ENCODE measurements at places on chromosomes 2 and 18. TPM values are rescaled to one million over a fixed set of nuclear protein-coding genes. Genes with fewer than 3 reads are reported as not detected.
A peak's percentile ranks its signal among the peaks of the same experiment; 100 is the strongest.

GPR55 gene
- polyA plus RNA-seq: 0.01 TPM

CHRNA1 gene
- 123 TPM for polyA plus RNA-seq

ALPG gene
- polyA plus RNA-seq: not detected

PCARE gene
- 0.48 TPM for polyA plus RNA-seq

GBX2 gene
- polyA plus RNA-seq: not detected

CBLN2 gene
- not detected for polyA plus RNA-seq

TBR1 gene
- polyA plus RNA-seq: 0.12 TPM

COL4A4 gene
- 2.3 TPM for polyA plus RNA-seq

XDH gene
- polyA plus RNA-seq: 0.05 TPM

BCL2 gene
- polyA plus RNA-seq: 8.3 TPM

MSH6 gene
- 11.0 TPM for polyA plus RNA-seq

DNA sequence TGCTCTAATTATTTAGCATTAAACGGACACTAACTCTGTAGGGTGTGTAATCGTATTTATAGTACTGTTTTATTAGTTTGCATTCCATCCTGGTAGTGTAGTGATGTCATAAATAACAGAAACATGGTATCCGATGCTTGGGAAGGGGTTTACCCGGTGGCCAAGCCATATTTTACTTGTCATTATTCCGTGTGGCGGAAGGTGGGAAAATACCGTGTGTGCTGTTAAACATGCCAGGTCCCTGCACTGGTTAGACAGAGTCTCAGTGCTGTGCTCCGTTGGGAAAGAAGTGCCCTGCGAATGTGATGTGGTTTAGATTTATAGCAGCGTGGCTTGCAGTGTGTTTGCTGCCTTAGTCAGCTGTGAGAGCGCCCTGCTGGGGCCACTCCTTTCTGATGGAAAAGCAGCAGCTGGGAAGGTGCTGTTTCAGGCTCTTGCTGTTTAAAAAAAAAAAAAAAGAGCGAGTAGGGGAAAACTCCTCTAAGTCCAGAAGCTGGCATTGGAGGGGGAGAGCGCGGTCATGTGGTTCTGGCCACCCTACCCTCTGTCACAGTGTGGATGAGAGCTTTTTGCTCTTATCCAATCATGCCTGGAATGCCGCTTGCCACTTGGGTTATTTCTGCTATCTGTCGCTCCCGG lies 211.0 kb downstream of the NEDD4L start:
- DNase-seq: peak; percentile 56

DNA sequence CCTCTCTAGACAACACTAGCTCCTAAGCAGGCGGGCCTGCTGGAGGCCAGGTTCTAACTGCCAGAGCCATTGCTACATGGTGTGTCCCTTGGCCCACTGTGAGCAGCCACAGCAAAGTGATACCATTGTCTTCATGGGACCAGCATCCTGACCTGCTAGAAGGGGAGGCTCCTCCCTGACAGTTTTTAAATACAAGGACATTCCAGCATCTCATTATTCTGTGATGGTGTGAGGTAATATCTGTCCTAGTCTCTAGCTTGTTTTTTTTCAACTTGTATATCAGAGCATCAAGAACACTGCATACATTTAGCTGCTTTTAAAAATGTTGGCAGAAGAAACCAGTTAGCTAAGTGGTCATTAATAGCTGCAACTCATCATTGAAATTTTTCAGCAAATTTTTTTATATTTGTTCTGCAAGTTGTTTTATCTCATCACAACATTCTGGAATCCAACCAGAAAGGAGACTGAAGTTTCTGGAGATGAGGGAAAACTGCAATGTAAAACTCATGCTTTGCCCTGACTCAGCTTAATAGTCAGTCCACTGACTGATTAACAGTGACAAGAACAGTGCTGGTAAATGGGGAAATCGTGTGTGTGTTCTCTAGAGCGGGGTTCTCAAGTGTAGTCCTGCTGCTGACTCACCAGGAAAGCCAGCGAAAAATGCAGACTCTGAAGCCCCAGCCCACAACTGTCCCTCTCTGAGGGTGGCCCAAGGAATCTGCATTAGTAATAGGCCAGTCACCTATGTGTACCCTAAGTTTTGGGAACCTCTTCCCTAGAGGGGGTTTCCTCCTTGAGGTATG lies 17.8 kb downstream of the MAPRE3 start:
- DNase-seq: no peak

GRCh38 chr18:77035380-77036187 lies 97.0 kb downstream of the MBP start:
- DNase-seq: no peak

GRCh38 chr2:4358837-4359236 lies 655.5 kb downstream of the DCDC2C start:
- DNase-seq: no peak

DNA sequence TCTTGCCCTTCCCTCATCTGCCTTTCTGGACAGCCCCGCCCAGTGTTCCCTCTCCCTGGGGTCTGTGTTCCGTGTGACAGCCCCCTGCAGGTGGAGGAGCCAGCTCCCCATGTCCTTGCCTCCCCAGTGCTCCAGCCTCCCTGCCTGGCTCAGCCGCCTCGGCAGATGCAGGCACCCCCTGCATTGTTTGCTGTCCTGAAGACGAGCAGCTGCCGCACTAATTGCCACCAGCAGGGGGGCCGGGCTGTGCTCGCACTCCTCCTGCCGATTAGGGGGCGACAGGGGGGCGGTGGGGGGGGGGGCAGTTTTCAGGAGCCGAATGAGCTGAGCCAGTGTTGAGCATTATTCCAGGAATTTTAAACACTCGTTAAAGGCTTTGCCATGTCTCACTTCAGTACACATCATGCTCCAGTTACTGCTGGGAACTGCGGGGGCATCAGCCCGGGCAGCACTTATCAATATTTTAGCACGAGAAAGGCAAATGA lies 23.3 kb downstream of the SIX3 start:
- no peak for DNase-seq

GRCh38 chr2:203683932-203684556 lies 22.4 kb upstream of the CD28 start:
- DNase-seq: no peak

- DNase-seq: no peak
Observed at GRCh38 chr18:38006541-38006940, 440.9 kb upstream of the CELF4 start.

DNA sequence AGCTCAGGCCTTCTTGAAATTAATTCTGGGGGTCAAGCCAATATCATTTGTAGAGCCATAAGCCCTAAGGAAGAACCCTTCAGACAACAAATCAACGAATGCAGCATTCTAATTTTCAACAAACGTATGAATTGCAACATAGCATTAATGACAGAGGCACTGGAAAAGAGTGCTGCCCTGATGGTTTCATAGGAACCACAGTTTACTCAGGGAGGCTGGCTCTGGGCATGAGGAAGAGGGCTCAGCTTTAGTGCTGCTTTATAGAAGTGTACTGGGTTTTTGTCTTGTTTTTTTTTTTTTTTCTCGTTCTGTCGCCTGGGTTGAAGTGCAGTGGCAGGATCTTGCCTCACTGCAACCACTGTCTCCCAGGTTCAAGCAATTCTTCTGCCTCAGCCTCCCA lies 36.1 kb upstream of the CAB39 start:
- no peak for DNase-seq

- DNase-seq: no peak
Observed at GRCh38 chr2:33375054-33375453, 101.4 kb upstream of the RASGRP3 start.

DNA sequence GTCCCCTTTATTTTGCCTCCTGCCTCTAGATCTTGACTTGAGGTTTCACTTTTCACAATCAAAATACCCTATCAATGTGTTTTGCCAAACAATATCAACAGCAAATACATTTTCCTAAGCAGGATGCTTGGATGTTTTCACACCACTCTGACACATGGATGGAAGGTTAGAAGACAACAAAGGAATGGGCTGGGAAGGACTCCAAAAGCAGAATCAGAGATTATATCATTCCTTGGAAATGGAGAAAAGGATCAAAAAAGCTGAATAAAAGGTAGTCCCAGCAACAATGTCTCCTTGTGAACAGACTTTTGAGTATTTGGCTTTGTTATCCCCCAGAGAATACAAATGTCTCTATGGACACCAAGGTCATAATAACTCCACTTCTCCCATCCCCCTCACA lies 170.8 kb downstream of the ETAA1 start:
- DNase-seq: no peak

DNA sequence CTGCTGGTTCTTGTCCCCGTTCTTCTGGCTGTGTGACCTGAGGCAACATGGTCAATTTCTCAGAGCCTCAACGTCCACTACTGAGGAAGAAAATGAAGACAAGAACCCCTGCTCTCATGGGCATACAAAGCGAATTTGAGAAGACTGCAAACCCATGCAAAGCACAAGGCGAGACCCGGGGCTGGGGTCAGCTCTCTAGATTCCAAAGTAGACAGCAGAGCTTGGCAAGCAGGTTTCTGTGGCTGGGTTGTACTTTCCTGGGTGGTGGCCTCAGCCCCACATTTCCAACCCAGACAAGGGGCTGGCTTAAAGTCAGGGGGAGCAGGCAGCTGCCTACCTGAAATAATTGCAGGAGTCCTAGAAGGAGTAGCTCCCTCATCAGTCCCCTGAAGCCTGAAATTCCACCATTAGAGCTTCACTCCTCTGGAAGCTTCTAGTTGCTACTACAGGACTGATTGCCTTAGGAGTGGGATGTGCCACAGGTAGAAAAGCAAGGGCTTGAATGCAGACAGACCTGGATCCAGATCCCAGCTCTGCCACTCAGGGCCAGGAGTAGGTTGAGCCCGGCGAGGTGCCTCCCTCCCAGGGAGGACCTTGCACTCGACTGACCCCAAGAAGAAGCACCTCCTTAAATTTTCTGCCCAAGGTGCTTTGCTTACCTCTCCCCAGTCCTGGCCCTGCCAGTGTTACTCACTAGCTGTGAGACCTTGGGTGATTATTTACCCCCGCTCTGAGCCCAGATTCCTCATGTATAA lies 127.6 kb downstream of the CLIP4 start:
- no peak for DNase-seq

GRCh38 chr2:161703863-161704262 lies 79.6 kb downstream of the SLC4A10 start:
- DNase-seq: no peak

DNA sequence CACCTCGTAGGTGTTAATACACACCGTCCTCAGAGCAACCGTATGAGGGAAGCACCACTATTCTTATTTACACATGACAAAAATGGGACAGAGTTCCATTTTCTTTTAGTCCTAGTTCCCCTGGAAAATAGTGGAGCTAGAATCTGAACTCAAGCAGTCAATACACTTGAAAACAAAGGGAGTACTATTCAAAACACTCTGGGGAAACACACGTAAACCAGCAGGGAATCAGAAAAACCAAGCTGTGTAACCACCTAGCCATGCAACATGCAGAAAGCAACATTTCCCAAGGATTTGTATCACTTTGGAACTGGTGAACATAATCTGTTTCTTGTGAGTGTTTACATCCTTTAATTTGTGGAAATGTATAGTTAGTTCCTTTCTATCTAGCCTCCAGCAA lies 208.2 kb downstream of the UBE2E3 start:
- DNase-seq: no peak

DNA sequence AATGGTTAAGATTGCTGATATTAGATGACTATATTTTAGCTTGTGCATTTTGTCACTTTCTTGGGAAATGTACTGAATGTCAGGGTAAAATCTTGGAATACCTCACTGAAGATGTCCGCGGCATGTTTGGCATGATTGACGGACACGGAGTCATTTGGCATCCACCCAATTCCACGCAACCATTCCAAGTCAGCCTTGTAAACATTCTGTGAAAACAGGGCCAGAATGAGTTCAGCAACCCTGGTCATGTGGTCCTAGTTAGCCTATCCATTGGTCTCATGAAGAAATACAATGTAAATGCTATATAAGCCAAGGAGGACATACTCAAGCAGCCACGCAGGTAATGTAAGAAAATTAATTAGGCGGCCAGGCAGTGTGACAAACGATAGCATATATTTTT lies 159.5 kb downstream of the RIF1 start:
- no peak for DNase-seq

- DNase-seq: no peak
Observed at GRCh38 chr18:60421356-60422118, 49.0 kb upstream of the MC4R start.

DNA sequence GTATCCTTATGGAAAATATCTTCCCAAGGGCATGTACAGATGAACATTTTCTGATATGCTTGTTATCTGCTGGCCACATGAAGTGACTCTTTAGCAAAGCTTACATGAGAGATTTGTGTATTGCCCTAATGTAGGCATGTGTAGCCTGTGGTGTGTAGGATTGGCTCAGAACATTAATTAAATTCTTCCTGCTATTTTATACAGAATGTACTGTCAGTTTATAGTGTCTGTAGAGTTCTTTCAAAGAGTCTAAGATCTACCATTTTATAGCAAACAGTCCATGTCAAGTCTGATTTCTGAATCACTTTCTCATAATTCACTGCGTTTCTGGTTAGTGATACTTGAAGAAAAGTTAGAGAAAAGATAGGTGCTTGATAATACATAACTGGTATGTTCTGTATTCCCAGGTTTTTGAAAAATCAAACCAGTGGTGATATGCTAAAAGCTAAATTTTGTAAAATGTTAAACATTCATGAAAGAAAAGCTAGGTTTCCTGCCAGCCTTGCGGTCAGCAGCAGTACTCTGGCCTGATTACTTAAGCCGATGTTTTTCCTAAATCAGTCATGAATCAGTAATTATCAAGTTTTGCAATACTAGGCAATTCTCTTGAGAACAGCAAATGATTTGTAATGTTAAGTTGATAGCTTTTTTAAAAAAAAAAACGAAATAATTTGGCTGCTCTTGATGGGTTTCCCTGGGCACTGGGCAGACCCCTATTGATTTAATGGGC lies 30.9 kb upstream of the EFEMP1 start:
- no peak for DNase-seq

GRCh38 chr18:9708434-9709303 lies 568 bp downstream of the RAB31 start:
- DNase-seq: no peak

GRCh38 chr2:46012618-46013240 lies 284.5 kb upstream of the EPAS1 start:
- DNase-seq: no peak

Data from psoas muscle (tissue), 8 donors.